ENCODE measurements at places on chromosomes 1 and 21.
A peak's percentile ranks its signal among the peaks of the same experiment; 100 is the strongest.

- DNase-seq, result no peak
Observed at GRCh38 chr1:33042831-33043230, 6.1 kb upstream of the AK2 start.

DNA sequence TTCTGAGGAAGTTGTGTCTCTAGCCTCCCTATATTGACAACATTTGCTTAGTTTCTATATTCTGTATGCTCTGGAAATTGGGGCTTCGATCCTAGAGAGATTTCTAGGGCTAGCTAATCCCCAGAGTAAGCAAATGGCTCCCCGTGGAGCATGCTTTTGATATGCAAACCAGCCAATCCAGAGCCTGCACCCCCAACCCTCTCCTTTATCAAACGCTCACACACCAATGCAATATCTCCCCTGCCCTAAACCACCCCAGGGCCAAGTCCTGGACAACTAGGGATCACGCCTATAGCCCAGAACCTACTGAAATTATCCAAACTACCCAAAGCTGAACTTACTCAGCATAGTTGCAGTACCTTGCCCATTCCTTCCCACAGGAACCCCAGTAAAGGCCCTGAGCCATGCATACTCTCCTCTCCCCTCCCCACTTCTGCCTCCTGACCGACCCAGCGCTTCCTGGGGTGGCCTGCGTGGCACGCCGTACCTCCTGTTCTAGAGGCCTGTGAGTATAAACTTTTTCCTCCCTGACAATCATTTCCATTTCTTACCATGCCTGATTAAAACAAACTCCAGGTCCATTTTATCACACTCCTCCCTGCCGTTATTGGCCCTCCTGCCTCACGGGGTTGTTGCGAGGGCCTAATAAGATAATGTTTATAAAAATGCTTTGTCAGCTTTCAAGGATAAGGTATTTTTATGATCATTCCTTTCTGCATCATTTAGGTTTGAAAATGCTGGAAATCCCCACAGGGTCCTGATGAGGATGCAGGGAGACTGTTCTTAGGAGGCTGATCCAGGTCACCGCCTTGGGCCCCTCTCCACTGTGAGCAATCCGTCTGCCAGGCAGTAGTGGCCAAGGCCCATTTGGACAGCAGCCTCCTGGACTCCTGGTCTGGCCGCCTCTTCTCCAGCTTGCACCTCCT, 102.7 kb downstream of the TENT5C start:
- DNase-seq, result no peak

- no peak for DNase-seq
Observed at GRCh38 chr1:152739841-152740240, 18.0 kb upstream of the KPRP start.

DNA sequence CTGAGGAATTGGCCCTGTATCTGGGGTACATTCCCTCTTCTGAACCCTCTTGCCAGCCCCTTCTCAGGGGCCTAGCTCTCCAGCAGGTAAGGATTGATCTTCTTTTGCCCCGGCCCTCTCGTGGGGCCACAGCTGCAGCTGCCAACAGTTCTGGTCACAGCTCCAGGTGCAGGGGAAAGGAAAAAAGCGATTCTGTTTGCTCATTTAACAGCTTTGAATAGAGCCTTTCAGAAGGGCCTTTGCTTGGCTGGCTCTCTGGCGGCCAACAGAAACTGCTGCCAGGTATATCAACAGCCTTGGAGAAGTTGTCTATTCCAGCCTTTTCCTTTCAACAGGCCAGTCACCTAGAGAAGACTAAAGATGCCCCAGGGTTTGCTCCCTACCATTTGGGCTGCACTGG, 16.1 kb upstream of the FMOD start:
- DNase-seq, result peak; percentile 9

Data from NCI-H748 treated with DMSO at 0.1 percent for 48 hours (cell line).